ENCODE measurements at places on chromosomes 4 and X. TPM values are rescaled to one million over a fixed set of nuclear protein-coding genes. Genes with fewer than 3 reads are reported as not detected.

Gene FRMD7
- total RNA-seq: not detected

GRCh38 chrX:107454302-107454701, 4.8 kb downstream of the FRMPD3 start:
- DNase-seq: no peak

- no peak for DNase-seq
These were observed 278.3 kb downstream of the FBXW7 start for GRCh38 chr4:152257601-152258066.

DNA sequence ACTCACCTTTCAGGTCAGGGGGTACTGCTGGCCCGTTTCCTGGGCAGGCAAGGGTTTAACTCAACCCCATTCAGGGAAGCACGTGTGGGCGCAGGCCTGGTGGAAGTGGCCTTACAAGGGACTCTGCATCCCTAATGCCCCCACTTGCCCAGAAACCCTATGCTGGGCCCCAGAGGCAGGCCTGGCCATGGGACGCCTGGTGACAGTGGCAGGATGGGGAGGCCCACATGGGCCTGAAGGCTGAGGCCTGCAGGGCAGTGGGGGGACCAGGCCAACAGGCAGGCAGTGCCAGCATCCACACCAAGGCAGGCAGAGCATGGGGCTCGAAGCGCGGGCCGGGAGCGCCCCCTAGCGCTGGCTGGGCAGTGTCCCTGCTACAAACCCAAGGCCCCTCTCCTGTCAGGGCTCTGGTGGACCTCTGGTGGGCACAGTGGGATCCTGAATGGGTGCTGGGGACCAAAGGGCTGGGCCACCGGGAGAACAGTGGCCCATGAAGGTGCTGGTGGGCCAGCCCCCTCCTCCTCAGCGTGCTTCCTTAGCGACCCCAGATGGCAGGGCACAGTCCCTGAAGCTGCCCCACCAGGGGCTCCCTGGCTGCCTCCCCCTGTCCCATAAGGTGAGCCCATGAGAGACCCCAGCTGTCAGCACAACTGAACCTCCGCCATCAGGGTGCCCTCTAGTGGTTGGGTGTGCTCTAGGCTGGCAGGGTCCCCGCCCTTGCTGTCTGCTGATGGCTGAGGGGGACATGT, 16.8 kb downstream of the FGFR3 start:
- no peak for DNase-seq

Gene GAGE13
- not detected for total RNA-seq

DNA sequence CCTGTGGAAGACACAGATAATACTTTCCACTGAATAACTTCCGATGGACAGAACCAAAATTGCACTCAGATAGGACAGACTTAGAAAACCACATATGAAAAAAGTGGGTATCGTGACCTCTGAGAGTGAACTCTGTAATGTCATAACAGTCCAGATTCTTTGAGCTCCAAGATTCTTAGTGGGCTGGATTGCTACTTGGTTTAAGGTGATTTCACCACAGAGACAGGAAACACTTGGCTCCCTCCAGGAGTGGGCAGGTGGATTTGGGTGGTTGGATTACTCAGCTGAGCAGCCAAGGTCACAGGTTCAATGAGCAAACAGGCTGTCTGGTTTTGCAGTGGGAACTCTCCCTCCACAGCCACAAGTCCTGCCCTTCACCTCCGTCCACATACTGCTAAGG, 126.0 kb downstream of the AFAP1 start:
- DNase-seq: no peak

Gene FAM47E
- total RNA-seq: 2.2 TPM

Gene ATP1B4
- total RNA-seq: 0.90 TPM

DNA sequence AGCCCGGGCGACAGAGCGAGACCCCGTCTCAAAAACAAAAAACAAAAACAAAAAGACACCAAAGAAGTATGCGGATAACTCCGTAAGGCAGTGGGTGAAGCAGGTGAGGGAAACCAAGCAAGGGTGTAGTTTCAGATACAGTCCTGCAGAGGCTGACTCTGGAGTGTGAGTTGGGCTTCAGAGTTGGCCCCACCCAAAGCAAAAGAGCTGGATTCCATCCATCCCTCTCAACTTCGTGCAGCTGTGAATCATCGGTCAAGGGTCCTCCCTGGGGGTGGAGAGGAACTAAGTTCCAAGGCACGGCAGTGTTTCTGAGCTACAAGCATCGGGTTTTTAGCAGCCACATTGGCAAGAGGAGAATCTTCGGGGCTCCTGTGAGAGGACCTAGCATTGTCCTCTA, 43.9 kb upstream of the FAM9A start:
- DNase-seq: no peak

GRCh38 chrX:83101961-83102360, 406.1 kb upstream of the POU3F4 start:
- no peak for DNase-seq

Gene ARR3
- total RNA-seq: not detected

DNA sequence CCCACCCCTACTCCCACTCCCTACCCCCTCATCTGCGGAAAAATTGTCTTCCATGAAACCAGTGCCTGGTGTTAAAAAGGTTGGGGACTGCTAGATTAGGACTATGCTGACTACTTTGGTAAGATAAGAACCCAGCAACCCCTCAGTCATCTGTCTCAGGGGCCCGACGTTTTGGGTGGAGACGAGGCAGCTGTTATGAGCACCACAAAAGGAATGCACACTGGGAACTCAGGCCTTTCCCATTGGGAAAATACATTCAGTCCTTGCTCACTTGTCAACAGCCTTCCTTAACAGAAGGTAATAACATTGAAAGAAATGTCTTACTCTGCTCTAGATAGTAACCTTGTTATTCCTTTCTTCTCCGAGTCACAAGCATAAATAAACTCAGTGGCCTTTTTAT, 310.8 kb downstream of the AFF2 start:
- DNase-seq: no peak

Gene DCX
- not detected for total RNA-seq

- no peak for DNase-seq
These were observed 44.2 kb upstream of the PRSS12 start for GRCh38 chr4:118396881-118397622.

Gene GPR34
- 8.5 TPM for total RNA-seq

Data from right atrium auricular region (tissue), 2 donors.